Posterior vena cava (tissue), 2 donors: ENCODE measurements at places on chromosomes 4 and X. TPM values are rescaled to one million over a fixed set of nuclear protein-coding genes. Genes with fewer than 3 reads are reported as not detected.

PNPLA4 gene
- 12.4 TPM for total RNA-seq

TRPC5OS gene
- total RNA-seq, result not detected

CT45A1 gene
- not detected for total RNA-seq

TSPAN6 gene
- 11.1 TPM for total RNA-seq

HELQ gene
- 10.7 TPM for total RNA-seq

TMSB15A gene
- total RNA-seq, result 0.48 TPM

RAP1GDS1 gene
- total RNA-seq, result 40.3 TPM

NEUROG2 gene
- not detected for total RNA-seq

DNAAF6 gene
- not detected for total RNA-seq

GPR119 gene
- not detected for total RNA-seq

TGIF2LX gene
- total RNA-seq, result not detected

- no peak for DNase-seq
These were observed 6.0 kb downstream of the GAGE10 start for GRCh38 chrX:49309401-49309981.

DNA sequence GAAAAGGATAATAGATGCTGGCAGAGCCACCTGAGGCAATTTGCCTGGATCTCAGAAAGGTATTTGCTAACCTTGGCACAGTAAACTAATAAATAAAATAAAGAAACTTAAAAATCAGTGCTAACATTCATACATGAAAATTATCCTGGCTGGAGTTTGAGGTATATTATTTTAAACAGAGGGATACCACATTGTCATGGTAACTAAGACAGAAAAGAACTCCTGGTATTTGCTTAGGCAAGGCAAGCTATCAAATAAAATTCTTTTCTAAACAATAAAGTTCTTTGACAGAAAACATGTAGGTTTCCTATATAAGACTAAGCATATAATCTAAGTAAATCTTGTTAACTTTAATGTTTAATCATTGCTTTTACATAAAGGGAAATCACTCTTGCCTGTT, 218.8 kb downstream of the MAGEB17 start:
- DNase-seq, result no peak

DNA sequence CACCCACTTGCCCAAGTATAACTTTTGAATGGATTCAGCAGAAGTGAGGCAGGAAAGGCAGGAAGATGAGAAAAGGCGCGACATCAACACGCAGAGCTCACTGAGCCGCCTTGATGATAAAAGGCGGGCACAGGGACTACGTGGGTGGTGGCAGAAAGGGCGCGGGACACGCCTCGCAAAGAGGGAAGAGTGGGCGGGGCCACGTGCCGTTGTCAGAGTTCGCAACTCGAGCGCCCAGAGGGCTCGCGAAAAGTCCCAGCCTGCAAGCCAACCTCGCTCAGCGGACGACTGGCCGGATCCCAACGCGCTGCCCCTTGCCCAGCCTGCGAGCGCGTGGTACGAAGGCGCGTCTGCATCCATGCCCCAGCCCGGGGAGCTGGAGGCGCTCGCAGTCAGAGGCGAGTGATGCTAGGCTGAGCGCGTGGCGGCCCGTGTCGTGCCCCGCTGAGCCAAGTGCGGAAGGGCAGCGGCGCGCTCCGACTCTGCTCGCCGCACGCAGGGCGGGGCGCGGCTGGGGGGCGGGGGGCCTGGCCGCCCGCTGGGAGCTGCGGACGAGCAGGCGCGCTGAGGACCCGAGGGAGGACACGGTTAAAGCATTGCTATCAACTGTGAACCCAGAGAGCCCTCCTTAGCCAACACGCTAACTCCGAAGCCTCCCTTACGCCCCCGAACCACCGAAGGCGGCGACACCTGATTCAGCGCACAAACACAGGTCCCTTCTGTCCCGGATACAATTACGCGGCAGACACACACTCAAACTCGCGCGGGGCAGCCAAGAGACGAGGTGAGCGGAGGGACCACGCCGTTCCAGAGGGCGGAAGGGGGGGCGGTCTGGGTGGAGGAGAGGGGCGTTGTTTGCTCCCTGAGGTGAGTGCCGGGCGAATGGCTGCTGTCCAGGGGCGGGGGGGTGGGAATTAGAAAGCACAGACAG, at the start of gene UGT8:
UGT8 (plus strand) TSS at position 617 of the 931 bp plus-strand sequence. CDS start 24,074 bp downstream, outside the sequence.
- DNase-seq, result peak; percentile 81

DNA sequence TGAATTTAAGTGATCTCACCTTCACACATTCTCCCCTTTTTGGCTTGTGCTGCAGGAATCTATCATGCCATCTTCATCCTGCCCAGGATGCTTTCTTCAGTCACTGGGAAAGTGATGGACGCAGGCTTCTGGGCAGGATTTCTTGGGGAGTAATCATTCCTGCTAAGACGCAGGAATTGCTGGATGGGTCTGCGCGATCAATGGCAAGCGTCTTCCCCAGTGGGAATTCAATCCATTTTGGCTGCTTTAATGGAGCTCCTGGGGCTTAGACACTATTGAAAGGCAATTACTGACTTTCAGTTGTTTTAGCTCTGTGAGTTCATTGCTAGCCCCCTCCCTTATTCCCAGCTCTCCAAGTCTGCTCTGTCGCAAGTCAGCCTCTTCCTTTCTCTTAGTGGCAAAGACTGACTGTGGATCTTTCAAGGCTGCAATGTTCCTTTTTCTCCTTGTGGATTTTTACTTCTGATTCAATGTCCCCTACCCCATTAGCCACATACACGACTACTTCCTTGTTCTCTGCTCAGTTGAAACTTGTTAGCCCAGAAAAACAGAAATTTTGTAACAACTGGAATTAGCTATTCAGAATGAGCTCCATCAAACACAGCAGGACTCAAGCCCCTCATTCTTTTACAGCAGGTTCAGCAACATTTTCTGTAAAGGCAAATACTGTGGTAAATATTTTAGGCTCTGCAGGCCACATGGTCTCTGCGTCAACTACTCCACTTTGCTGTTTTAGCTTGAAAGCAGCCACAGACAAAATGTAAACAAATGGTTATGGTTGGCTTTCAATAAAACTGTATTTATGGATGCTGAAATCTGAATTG, 154.9 kb downstream of the ASB9 start:
- DNase-seq, result no peak

DNA sequence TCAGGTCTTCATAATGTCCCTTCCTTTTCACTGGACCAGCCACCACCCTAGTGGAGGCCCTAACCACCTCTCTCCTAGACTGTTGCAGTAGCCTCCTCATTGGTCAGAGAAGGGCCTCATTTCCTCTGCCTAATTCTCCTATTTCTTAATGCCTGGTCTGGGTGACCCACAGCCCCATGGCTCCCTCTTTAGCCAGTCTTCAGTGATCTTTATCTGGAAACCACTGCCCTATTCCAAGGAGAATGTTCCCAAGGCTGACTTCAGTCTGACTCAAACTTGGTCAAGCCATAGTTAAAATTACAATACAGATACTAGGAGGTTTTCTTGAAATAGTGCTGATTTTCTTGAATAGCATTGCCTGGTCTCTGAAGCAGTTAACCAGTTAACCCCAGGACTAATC, 53.6 kb upstream of the PRPS1 start:
- DNase-seq, result no peak

- DNase-seq, result no peak
These were observed 52.6 kb upstream of the STX18 start for GRCh38 chr4:4594285-4594920.

DNA sequence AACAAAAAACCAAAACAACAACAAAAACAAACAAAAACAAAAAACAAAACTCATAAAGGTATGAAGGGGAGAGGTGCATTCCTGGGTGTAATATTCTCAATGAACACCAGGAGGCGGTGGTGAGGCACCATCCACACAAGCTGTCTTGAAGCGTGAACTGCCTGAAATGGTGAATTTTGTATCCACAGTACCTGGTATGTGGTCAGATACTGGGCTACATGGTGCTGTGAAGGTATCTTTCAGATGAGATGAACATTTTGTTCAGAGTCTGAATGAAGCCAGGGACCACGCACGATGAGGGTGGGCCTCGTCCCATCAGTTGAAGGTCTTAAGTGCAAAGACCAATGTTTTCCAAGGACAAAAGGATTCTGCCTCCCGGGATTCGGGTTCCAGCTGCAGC, 58.5 kb downstream of the ASMT start:
- DNase-seq, result peak; percentile 18

DNA sequence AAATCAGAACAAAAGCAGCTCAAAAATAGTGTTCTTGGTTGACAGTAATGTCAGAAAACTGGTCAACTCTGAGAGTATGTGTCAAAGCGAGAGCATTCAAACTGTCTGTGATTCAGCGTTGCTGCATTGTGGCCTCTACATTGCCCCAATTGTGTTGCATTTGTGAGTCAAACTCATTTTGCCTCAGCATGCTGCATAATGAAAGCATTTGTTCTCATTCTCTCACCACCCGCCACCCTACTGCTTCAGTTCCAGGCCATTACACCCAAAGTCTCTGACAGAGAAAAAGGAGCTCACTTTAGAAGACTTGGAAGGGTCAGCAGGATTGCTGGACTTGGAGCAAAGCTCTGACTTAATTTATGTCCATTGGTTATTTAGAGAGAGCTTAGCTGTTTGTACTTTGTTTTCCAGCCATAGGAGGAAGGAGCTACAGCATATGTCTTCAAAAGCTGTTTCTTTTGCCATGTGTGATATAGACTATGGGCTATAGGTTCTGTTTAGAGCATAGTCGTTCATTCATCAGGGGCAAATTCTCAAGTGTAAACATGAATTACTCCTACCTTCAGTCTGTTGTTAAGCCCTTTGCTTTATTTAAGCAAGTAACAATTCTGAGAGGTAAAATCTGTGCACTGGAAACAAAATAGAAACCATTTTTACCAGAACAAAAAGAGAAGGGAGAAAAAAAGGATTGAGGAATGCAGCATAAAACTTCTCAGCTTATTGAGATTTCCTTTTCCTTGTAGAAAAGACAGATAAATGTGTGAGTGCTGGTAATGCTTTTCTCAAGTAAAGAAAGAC, 153.4 kb upstream of the ANK2 start:
- DNase-seq, result no peak

GRCh38 chrX:10875995-10876394, 235.1 kb upstream of the HCCS start:
- no peak for DNase-seq

DNA sequence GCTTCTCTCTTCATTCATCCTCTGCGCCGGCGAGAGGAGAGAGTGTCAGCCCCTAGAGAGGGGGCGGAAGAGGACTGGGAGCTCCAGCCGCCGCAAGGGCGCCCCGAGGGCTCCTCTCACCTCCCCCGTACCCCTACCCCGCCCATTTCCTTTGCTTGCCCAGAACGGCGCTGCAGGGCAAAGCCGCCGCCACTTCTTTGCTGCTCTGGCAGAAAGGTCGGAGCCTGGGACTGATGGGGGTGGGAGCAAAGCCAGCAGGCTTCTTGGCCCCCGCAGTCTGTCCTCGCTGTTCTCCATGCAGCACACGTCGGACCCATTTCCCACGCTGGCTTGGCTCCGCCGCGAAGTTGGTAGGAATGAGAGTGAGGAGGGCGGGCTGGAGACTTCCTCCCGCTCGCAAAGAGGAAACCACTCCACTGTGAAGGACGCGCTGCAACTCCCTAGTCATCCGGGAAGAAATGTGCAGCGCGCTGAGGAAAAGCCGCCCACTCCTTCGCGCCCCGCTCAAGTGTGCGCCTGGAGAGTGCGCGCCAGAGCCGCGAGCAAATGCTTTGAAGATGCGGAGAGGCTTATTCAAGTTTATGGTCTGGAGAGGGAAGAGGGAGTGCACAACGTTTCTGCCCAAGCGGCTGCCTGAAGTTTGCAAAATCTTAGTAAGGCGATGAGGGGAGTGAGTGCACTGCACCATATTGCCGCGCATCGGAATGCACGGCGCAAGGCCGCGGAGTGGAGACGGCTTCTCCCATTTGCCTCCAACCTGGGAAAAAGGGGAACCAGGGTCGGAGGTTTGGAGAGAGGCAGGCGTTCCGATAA, 2.8 kb upstream of the PCDH7 start:
- peak; percentile 81 for DNase-seq

GRCh38 chr4:75786526-75786925, 62.1 kb downstream of the USO1 start:
- no peak for DNase-seq

GRCh38 chr4:105598787-105599186, 46.4 kb downstream of the ARHGEF38 start:
- DNase-seq, result no peak

DNA sequence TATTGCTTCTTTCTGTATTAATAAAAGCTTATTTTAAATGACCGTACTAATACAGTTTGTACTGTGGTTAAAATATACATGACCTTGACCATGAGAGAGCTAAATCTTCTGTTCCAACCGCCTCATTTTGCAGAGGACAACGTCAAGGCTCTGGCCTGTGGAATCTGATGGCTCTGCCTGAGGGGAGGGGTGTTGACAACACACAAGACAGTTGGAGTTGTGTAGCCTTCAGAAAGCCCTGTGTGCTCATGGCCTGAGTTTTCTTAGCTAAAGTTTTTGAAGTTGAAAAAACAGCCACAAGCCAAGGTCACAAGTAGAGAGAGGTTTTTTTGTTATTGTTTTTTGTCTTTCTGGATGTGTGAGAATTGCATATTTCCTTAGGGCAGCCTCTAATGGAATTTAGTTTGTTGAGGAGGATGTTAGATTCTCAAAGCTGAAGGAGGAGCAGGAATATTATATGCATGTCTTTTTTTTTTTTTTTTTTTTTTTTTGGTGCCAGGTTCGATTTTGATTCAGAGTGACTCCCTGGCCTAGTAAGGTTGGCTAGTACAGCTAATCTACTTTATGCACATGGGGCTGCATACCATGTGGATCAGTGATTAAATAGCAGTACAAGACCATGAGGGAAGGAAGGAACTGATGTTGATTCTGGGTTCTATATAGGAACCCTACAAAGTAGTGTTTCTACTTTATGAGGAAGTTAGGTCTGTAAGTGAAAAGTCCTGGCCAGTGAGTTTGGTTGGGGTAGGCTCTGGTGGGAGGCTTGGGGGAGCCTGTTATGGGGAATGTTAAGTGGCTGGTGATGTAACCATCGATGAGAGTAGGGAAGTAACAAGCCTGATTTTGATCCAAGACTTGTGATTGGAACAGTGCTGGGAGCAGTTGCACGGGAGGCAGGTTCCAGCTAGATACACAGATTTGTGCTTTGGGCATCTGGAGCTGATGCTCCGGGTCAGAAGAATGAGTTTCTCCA, 20.3 kb downstream of the SMS start:
- DNase-seq, result no peak

GRCh38 chr4:8766610-8767009, 105.0 kb downstream of the HMX1 start:
- DNase-seq, result peak; percentile 58

- peak; percentile 75 for DNase-seq
These were observed 1256.5 kb downstream of the STIM2 start for GRCh38 chr4:28117084-28117682.

DNA sequence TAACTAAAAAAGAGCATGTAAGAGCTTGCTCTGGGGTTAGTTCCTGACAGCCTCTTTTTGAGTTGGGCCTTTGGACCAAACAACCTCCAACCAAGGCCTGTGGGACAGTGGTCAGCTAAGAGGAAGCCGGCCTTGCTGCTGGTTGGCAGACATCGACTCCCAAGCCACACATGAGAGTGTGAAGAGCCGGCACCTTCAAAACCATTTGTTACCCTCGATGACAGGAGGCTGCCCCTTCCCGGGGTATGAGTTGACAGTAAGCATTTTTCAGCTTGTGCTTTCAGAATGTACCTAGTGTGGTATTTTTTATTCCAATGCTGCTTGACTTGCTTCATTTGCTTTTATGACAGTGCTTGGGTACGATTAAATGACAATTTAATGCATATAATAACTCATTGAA, 168.6 kb upstream of the IGFBP7 start:
- no peak for DNase-seq

GRCh38 chr4:15148199-15148598, 145.9 kb downstream of the CPEB2 start:
- DNase-seq, result no peak
